ENCODE measurements at places on chromosomes 11 and 22.

DNA sequence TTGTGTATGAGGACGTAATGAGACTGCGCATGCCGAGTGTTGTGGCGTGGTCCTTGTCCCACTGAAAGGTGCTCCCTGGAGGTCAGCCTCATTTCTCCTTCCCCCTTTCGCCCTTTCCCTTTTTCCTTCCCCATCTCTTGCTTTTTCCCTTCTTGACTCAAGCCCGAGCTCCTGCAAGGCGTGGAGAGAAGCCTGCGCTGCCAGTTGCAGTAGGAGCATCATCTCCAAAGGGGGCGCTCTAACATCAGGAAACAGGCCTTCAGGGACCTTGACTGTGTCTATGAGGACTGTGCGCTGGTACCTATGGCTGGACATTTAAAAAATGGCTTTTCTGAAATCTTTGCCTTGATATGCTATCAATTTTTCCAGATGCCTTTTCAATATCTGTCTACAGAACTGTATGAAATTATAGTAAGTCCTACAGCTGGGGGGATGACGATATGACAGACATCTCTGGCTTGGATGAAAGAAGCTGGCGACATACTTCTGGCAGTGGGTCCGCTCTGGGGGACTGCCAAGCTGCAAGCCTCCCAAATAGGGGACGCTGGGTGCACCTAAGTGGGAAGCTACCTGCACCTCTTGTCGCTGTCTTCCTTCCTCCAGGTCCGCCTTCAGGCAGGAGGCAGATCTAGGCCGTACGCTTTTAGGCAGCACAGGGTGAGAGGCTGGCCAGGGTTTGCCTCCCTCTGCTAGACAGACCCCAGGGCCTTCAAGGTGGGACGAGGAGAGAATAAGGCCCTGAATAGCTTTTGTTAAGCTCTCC is 96.5 kb downstream of the NXPE2 start:
- no peak for DNase-seq

- DNase-seq: no peak
Observed at GRCh38 chr22:28893810-28894209, 10.4 kb downstream of the ZNRF3 start.

GRCh38 chr11:107545101-107545514 is 20.4 kb downstream of the ALKBH8 start:
- DNase-seq: no peak

DNA sequence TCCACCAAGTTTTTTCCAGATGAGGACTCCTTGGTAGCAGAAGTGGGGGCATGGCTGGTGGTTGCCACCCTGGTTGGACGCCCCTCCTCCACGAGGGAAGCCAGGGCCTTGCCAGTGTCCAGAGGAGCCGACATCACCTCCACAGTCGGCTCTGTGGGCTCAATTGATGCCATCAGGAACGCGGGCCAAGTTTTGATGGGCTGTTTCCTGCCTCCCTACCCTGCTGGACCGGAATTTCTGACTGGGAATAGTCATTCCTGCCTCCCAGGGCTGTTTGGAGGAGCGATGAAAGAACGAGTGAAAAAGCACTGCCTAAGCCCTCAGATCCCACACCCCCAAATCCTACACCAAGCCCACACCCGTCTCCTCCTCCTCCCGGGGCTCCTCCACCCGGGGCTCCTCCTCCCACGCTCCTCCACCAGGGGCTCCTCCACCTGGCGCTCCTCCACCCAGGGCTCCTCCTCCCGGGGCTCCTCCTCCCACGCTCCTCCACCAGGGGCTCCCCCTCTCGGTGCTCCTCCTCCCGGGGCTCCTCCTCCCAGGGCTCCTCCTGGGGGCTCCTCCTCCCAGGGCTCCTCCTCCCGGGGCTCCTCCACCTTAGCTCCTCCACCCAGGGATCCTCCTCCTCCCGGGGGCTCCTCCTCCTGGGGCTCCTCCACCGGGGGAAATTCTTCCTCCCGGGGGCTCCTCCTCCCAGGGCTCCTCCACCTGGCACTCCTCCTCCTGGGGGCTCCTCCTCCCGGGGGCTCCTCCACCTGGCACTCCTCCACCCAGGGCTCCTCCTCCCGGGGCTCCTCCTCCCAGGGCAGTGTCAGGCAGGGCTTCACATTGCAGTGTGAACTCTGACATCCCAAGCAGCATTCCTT is 10.0 kb upstream of the PRR5 start:
- DNase-seq: no peak

DNA sequence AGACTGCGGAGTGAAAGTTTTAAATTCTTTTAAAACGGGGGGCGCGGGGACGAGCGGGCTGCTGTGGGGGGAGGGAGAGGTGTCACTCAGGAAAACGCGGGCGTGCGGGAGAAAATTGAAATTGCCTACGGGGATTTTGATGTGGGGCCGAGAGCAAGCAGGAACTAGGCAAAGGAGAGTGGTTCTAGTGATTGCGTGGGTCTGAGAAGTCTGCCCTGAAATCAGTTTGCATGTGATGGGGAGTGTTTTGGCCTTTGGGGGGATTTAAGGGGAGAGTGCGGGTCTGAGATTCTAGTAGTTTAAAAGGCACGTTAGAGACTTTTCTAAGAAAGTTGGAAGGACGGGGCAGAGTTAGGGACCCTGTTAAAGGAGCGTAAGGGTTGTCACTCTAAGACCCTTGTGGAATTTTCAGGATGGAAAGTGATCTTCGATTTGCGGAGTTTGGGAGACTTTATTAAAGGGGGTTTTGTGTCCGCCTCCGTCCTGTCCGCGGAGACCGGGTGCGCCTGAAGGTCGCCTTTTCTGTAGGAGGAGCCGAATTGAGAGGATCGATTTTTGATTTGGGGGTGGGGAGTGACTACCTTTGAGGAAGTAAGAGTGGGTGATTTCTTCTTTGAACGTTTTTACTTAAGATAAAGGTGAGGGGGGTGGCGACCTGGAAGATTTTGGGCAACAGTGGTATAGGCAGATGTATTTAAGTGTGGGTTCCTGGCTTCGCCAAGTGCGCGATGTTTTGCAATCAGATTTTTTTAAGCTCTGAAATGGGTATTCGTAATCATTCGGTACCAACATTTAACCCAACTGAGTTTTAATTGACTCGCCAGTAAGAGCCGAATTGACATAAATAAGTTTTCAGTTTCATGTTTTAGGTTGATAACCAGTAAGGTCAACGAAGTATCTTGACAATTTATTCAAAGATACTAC is 1.1 kb downstream of the EED start:
- DNase-seq: no peak

DNA sequence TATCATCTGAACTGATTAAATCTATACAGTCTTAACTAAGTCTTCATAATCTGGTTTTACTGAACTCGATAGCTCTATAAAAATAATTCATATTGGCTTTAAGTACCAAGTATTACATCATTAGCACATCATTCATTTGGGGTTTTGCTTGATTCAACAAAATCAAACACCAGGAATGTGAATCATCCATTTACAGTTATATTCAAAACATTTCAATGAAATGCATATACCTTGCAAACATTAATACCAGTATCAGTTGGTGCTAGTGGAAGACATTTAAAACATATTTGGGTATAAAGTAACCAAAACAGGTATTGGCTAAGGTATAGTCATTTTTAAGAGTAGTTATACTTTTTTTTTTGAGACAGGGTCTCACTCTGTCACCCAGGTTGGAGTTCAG is 12.2 kb upstream of the CCDC89 start:
- DNase-seq: no peak

DNA sequence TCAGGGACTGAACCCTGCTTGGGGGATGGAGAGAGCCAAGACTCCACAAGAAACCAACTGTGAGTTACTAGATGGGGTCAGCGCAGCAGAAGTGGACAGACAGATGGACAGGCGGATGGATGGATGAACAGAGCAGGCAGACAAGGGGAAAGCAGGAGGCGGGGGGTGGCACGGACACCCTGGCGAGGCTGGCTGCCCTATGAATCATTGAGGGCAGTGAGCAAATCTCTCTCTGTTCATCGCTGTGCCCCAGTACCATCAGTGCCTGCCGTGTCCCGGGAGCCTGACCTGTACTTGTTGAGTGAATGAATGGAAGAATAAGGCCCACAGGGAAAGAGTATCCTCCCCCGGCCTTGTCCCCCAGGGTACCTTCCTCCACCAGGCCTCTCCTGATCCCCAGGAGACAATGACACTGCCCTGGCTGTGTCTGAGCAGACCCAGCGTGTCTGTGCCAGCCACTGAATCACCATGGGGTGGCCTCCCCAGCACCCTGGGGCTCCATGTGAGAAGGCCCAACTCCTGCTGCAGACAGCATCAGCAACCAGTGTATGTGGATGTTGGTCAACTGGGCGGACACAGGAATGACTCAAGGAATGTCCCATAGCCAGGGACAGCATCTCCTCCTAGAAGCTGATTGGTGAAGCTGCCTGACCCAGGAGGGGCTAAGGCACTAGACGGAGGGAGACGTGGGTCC is 5.1 kb upstream of the KLHL35 start:
- peak; percentile 45 for DNase-seq

GRCh38 chr11:13339195-13340153 is 61.9 kb downstream of the BMAL1 start:
- DNase-seq: peak; percentile 88

DNA sequence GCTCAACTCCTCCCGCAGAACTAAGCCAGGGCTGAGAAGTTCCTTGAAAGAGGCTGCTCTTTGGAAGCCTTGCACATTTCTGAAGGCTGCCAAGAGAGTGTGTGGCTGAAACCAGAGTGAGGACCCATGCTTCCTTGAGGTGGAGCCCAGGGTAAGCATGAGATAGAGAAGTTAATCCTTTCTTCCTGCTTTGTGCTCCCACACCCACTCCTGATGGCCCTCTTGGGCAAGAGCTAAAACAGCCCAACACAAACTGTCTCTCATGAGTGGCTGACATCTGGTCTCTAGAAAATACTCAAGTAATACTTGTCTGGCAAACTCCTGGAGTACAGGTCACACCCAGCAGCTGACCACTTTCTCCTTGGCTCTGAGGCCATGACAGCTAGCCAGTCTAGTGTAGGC is 523.7 kb downstream of the INSC start:
- no peak for DNase-seq

- no peak for DNase-seq
Observed at GRCh38 chr11:132357811-132358572, 987.6 kb downstream of the NTM start.

- DNase-seq: peak; percentile 16
Observed at GRCh38 chr11:43376594-43376993, 17.9 kb downstream of the TTC17 start.

DNA sequence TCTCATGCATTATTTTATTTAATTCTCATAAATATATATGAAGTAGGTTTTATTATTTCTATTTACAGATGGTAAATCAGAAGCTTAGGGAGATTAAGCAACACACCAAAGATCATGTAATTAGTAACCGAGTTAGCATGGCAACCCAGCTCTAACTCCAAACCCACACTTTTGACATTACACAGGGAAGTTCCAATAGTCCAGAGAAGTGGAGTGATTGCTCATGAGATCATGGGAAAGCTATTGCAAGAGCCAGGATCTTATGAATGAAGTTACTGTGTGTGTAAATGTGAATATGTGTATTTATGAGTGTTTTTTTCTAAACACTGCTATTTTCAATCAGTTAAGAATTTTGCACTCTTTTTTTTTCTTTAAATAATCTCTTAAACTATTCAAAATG is 225.8 kb upstream of the KIRREL3 start:
- DNase-seq: no peak

DNA sequence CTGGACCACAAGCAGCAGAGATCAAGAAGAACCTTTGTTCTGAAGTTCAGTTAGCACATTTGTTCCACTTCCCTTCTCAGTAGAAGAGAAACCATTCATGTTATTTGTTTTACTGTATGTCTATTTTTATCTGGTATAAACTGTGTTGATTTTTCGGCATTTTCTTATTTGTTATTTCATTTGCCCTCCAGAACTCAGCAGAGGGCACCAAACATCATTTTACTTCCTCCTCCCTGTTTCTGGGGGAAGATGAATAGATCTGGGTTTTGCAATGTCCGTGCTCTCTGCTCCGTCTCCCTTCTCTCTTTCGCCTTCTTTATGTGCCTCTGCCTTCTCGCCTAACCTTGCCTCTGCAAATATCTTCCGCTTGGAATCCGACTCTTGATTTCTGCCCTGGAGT is 366.9 kb downstream of the NTM start:
- no peak for DNase-seq

DNA sequence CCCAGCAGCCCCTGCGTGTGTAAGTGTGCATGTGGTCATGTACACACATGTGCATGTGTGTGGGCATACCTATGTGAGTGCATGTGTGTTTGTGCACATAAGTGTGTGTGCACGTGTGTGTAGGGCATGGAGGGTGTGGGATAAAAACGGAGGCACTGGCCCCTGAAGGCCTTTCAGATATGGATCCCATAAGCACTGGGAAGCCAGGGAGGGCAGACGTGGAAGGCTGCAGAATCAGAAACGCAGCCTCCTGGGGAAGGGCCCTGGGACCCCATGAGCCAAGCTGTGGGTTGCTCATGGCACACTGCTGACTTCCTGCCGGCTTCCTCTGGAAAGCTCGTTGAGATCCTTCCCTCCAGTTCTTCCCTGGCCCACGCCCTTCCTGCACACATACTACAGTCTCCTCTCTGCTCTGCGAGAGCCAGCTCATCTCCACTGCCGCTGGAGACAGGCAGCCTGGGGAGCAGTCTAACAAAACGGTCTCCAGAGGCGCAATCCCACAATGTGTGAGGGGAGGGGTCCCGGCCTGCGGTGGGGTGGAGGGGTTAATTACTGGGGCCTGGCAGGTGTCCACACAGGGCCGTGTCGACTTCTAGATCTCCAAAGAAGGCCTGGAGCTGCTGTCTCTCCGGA is 435.2 kb upstream of the B3GAT1 start:
- DNase-seq: no peak

Measured in hepatic stellate cell (primary cell).